Central memory CD4-positive, alpha-beta T cell (primary cell): ENCODE measurements at places on chromosomes 7 and 10.

GRCh38 chr10:100022403-100022802 lies 12.7 kb upstream of the DNMBP start:
- DNase-seq, result no peak

GRCh38 chr7:142030848-142031247 lies 35.2 kb downstream of the MGAM start:
- DNase-seq, result no peak

DNA sequence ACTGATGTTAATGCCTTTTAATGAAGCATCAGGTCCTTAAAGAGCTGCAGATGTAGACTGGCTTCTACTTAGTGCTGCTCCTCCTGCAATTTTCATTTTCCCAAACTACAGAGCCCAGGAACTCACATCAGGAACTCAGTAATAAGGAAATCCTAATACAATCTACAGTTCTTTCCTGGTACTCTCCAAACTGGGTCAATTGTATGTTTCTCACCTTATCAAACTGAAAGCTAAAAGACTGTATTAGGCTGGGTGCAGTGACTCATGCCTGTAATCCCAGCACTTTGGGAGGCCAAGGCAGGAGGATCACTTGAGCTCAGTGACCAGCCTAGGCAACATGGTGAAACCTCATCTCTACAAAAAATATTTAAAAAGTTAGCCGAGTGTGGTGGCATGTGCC lies 54.4 kb upstream of the DNAJB12 start:
- no peak for DNase-seq

- no peak for DNase-seq
Observed at GRCh38 chr7:12719141-12719919, 31.9 kb downstream of the ARL4A start.

GRCh38 chr10:90373911-90374310 lies 483.9 kb downstream of the HTR7 start:
- no peak for DNase-seq

DNA sequence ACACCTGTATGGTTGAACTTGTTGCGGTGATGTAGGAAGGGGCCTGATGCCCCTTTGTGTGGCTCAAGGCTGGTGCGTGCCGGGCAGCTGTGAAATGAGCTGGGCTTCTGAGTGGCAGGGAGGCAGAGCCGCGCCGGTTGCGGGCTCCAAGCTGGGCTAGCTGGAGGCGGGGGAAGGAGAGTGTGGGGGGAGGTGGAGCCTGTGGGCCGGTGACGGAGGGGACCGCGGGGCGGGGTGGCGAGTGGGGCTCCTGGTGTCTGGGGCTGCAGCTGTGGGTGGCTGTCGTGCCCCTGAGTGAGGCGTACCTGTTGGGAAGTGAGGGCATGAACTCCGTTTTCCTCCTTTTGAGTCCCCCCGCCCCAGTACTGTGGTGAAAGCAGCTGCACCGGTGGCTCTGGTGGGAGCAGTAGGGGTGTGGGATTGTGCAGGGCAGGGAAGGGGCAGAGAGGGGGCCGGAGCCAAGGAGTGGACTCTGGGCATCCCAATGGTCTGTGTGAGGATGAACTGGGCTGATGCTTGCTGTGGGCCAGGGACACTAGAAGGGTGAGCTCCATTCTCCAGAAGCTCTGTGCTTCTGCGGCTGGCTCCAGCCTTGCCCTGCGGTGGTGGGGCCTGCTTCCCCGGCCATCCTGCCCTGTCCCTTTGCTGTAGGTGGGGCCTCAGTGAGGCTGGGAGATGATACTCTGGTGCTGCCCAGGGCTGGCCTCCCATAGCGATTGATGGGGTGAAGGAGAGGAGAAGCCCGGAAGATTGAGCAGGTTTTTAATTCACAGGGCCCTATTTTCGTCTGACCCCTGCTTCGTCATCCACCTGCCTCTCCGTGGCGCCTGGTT lies 41.7 kb downstream of the INPP5A start:
- no peak for DNase-seq

- DNase-seq, result no peak
Observed at GRCh38 chr7:44402401-44403060, 77.1 kb upstream of the CAMK2B start.

DNA sequence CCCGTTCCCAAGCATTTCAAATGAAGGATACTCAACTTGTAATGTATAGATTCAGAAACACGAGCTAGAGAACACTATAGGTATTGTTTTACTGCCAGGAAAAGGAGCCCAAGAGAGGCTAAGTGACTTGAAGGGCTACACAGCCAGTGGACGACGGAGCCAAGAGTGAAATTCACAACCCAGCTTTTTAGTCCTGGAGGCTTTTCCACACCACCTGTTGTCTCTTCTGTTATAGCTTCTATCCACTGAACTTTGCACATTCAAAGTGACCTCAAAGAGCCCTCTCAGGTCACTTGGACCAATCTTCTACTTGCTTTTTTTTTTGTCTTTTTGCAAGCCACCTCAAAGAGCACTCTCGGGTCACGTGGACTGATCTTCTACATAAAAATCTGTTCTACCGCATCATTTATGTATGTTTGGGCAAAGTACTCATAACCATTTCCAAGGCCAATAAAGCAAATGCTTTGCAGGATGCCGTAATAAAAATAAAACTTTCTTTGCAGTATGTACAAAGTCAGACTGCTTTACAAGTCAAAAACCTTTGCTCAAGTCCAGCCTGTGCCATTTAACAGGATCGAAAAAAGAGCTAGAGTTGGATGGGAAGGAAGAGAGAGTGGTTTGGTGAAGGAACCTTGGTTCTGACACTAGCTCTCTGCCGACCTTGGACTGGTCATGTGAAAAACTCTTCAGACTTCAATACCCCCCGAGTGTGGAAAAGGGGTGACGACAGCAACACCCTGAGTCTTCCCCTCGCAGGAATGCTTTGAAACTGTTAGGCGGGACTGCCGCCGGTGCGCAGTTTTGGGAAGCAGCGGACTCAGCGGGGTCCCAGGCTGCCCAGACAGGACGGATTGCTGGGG lies 821 bp downstream of the SLC35B4 start:
- peak; percentile 6 for DNase-seq

DNA sequence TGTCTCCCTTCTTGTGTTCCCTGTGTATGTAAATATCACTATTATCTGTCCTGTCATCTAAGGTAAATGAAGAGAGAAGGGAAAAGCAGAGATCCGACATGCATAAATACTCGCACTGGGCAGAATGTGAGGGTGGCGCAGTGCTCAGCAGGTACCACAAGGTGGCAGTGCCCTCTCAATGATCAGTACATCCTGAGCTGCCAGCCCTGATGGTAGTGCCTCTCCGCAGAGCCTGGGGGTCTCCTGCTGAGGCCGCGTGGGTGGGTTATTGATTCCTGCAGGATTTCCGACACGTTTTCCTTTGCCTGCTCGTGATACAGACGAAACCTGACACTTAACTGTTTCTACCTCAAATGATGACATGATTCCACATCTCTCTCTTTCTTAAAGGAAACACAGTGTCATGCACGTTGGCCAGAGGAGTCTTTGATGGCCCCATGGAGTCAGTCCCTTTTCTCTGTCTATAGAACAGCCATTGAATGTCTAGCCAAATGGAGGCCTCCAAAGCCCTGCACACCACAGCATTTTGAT lies 19.8 kb downstream of the RGR start:
- DNase-seq, result peak; percentile 45

GRCh38 chr7:124152859-124153692 lies 120.2 kb upstream of the TMEM229A start:
- no peak for DNase-seq

GRCh38 chr10:88082391-88082790 lies 219.0 kb downstream of the PTEN start:
- DNase-seq, result no peak

DNA sequence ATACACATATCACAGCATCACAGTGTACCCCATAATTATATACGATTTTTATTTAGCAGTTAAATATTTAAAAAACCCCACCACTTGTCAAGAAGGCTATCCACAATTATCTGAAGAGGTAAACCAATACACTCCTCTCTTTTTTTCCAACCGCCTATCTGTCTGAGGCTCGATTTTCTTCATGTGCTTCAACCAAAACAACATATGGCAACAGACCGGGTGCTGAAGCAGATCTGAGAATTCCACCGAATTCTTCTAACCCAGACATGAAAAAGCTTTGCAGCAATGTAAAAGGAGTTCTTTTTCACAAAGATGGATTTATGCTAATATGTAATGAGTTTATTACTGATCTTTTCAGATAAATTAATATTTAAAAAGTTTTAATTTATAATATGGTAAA lies 132.4 kb upstream of the RHEB start:
- no peak for DNase-seq

- no peak for DNase-seq
Observed at GRCh38 chr7:79268730-79269129, 184.7 kb downstream of the MAGI2 start.

DNA sequence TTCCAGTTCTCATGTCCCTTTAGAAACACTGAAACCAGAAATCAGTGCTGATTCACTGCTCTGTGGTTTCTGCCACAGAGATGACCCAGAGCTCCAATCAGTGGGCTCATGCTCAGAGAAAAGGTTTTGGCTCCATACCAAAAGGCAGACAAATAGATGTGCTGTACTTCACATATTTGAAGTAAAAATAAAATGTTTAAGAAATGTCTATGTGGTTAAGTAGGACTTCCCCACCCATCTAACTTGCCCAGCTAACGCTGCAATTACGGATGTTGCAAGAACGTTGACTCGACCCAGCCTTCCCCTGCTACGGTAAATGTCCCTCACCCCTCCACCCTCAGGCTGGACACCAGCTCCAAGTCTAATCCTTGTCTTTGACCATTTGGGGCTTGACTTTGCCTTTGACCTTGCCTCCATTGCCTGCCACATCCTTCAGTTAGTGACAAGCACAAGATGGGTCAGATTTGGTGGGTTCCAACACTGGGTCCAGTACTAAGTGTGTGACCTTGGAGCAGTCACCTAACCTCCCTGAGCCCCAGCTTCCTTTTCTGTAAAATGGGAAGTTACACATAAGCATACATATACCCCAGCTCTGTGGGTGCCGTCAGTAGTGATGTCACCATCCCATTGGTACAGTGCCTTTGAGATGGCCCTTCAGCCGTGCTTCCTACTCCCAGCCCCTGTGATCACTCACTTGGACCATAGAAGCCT lies 95.8 kb downstream of the CHST15 start:
- no peak for DNase-seq

DNA sequence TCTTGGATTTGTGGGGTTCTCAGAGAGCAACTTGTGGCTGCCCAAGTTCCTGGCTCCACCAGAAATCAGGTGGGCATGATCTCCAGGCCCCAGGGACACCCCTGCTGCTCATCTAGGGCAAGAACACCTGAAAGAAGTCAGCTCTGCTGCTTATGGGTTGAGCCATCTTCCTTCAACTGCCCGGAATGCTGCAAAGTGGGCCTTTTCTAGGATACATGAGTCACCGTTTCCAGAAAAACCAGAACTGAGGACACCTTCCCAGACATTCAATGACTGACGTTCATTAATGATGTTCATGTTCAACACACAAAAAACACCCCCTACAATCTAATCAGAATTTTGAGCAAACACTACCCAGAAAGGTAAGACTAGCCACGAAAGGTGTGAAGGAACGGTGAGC lies 98.0 kb downstream of the MAD1L1 start:
- DNase-seq, result no peak
